ENCODE measurements at places on chromosomes 13 and 19.

DNA sequence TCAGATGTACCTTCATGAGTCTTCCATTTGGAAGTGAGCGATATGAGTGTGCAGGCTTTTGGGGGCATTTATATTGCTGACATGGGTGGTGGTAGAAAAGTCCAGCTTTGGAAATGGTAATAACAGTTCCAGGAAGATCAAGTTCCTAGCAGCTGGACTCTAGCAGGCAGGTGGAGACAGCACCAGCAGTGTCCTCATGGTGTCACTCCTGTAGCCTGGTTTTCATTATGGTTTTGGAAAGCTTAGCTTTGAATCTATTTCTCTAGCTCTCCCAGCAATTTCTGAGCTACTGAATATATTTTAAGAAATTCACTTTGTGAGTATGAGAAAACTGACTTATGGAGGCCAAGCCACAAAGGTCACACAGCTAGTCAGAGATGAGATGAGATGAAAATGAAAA lies 523.2 kb upstream of the HTR2A start:
- DNase-seq: no peak

DNA sequence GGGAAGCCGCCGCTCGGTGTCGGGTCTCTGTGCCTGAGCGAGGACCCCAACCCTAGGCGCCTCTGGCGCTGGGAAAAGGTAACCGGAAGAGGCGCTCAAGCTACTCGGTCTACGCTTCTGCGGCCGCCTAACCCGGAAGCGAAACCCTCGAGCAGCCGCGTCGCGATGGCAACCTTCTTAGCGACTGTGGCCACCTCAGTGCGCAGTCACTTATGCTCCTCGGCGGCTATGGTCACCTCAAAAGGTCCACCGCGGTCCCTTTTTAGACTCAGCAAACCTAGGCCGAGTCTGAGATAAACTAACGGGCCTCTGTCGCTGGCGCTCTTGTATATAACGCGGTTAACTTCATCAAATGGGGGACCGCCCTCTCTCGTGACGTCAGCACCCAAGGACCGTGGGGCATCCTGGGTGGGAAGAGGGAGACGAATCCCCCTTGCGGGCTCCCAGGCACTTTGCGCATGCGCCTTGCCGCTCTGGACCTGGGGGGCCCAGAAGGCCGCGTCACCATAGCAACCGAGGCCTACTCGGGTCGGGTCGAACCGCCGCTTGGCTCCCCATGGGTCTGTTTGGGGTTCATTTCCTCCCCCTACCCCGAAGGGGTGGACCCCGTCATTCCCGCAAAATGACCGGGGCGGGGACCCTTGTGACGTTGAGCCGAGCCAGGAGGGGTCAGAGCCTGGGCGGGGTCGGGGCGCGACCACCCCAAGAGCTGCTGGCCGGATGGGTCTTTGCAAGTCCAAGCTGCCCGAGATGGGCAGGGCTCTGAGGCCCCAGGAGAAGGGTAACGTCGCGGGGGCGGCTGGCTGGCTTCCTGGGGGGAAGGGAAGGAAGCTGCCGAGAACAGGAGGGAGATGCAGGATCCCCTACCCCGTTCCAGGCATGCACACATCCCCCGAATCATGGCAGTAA lies at the start of gene GTF2F1:
Gene GTF2F1 (minus strand): TSS at position 91 of the 909 bp plus-strand sequence. CDS start 169 bp downstream, outside the sequence.
- peak; percentile 96 for DNase-seq

GRCh38 chr19:21439201-21439751 lies 42.3 kb downstream of the ZNF493 start:
- DNase-seq: no peak

DNA sequence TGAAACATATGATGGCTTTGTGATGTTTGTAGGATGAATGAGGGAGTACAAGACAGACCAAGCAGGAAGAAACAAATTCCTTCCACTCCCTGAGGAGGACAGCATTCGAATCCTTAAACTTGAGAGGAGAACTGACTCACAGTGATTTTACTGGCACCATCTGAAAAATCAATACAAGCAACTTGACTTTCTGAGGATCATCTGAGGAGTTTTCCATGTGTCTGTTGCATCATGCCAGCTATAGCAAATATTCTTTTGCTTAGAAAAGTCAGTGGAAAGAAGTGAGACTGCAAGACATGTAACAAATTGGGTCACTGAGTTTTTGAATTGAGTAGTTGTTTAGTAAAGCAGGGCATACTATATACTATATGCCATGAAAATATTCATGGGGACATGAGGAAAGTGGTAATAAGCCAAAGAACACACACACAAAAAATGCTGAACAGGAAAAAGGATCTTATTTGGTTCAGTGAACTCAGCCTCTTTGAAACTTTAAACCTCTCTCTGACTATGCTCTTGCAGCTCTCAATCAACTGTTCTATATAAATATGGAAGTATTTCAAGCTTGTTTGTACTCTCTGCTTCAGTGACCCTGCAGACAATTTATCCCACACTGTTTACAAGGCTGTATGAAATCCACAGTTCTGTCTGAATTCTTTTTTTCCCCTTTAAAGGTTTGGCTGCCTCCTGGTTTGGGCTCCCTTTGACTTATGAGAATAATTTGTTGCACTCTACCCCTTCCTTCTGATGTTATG lies 35.5 kb downstream of the SERTM1 start:
- no peak for DNase-seq

- no peak for DNase-seq
These were observed 91.1 kb downstream of the SPACA7 start for GRCh38 chr13:112467236-112467635.

DNA sequence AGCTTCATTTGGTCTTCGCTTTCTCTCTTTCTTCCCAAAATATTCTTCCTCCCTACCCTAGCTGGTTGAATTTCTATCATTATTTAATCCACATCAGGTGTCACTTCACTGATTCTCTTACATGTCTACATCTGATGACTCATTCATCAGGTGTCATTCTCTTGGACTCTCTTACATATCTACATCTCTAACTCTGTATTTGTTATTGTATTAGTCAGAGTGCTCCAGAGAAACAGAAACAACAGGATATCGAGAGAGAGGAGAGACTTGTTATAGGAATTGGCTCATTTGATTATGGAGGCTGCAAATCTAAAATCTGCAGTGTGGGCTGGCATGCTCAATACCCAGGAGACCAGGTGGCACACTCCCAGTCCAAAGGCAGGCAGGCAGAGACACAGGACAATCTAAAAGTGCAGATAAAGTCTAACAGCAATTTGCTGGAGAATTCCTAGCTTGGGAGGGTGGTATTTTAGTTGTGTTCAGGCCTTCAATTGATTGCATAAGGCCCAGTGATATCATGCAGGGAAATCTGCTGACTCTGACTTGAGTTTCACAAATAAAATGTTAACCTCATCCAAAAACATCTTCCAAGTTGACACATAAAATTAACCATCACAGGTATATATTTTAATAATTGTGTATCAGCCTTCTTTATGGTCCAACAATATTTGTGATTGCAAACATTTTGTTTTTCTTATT lies 541.4 kb upstream of the SLITRK5 start:
- DNase-seq: no peak

DNA sequence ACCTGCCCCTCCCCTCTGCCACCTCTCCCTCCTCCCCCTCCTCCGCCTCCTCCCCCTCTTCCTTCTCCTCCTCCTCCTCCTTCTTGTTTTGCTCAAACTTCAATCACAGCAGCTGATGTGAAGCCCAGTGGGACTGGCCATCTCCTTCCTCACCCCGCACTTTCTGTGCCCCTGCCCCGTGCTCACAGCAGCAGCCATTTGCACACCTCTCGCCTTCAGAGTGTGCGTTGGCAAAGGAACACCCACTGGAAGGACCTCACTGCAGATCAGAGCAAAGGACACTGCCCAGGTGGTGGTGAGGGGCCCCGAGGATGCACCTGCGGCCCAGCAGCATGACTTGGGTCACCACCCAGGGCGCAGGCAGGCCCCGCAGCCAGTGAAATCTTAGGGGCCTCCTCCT lies 98.8 kb downstream of the SOX1 start:
- no peak for DNase-seq

- no peak for DNase-seq
These were observed 5.8 kb downstream of the CEBPA start for GRCh38 chr19:33296488-33296971.

- no peak for DNase-seq
These were observed 10.5 kb upstream of the ZNF536 start for GRCh38 chr19:30361721-30362120.

GRCh38 chr13:85551012-85551411 lies 248.2 kb downstream of the SLITRK6 start:
- DNase-seq: no peak

- DNase-seq: peak; percentile 52
These were observed 1.0 kb downstream of the IRF2BP1 start for GRCh38 chr19:45884682-45885555.

GRCh38 chr19:42465827-42466280 lies 23.1 kb upstream of the CXCL17 start:
- no peak for DNase-seq

DNA sequence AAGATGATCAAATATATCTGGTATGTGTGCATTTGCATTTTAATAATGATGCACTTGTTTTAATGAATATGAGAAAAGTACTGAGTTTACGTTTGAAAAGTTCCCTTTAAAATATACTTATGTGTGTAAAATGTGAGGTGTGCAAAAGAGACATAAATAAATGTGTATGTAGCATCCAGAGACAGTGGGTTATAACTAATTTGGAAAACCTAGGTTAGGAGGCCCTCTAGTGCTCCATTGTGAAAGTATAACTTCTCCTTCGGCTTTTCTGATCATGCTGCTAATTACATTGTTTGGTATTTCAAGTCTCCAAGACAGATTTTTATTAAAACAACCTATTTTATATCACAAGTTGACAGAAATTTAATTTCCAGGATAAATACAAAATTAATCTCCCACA lies 30.1 kb downstream of the SCEL start:
- no peak for DNase-seq

- DNase-seq: no peak
These were observed 395.1 kb downstream of the FOXO1 start for GRCh38 chr13:40271271-40271885.

DNA sequence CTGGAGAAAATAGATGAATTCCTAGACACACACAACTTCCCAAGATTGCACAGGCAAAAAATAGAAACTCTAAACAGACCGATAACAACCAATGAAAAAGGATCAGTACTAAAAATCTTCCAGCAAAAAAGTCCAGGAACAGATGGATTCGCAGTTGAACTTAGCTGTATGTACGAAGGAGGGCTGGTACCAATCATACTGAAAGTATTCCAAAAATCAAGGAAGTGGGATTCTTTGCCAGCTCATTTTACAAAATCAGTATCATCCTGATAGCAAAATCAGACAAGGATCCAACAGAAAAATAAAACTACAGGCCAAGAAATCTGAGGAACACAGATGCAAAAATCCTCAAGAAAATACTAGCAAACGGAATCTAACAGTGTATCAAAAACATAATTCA lies 6.5 kb upstream of the LILRB2 start:
- no peak for DNase-seq

GRCh38 chr19:23190341-23190740 lies 59.9 kb downstream of the ZNF724 start:
- DNase-seq: no peak

DNA sequence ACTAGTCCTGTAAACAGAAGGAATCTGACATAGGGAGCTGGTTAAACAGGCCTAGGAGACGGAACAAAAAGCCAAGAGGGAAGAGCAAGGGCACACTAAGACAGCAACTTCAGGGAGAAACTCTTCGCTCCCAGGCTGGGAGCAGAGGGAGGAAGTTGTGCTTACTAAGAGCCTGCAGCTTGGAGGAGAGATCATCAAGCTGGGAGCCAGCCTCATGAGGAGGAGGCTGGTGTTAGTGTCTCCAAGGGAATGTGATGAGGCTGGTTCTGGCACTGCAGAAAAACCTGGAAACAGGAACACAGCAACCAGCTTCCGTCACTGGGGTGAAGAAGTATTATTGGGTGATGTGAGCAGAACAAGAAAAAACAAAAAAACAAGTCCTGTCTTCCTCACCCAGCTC lies 1027.3 kb downstream of the UQCRFS1 start:
- DNase-seq: no peak

DNA sequence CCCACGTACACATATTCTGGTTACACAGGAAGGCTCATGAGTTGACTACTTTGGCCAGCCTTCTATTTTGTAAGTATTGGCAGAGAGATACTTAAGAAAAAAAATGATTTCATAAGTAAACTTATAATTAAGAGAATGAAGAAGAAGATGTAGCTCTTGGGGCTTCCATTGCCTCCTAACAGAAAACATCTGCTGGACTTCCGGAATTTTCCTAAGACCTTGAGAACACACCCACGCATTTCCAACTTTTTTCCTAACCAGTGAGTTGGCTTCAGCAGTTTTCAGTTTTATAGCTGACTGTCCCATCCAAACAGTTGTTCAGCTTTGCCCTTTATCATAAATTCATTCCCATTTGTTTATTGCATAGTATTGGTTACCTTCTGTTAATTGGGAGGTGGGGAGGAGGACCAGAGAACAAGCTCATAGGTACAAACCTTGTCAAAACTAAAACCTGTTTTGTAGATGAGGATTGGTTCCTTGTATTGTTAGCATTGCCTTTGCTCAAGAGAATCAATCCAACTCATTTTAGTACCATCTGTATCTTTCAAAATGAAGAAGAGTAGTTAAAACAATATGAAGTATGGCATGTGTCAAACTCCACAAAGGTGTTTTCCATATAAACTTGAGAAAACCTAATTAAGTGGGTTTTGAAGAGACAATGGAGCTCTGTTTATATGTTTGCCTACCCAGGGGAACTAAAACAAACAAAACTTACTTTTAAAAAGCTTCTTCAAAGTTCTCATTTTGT lies 93.9 kb downstream of the COL4A2 start:
- DNase-seq: no peak

- no peak for DNase-seq
These were observed 351.2 kb upstream of the ARGLU1 start for GRCh38 chr13:106919133-106919532.

DNA sequence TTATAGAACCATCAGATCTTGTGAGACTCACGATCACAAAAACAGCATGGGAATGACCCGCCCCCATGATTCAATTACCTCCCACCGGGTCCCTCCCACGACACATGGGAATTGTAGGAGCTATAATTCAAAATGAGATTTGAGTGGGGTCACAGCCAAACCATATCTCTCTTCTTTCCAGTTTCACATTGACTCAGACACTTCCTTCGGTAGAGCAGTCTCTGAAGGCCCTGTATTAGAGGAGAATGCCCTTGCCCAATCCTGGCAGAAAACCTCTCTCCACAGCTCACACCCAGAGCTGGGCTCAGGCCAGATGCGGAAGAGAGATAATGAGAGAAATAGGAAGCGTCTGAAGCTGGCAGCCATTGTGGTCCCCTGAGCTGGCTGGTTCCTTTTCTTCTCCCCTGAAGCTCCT lies 72.4 kb upstream of the CLDN10 start:
- DNase-seq: peak; percentile 56

DNA sequence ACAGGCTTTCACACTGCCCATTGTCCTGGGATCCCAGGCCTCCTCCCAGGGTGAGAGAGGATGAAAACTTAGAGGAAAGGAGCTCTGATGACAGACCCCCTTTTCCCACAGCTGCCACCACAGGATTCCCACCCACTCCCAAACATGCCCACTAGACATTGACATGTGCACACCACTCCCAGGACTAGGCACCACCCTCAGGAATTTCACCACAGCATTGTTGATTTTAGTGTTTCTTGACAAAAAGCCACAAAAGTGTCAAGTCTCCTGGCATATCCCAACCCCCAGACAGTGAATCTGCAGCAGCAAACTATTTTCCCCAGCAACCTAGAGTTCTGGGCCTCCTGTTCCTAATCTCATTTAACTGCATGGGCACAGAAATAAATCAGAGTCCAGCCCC lies 10.1 kb downstream of the ZNF714 start:
- DNase-seq: no peak

GRCh38 chr13:71360041-71360440 lies 507.0 kb downstream of the DACH1 start:
- no peak for DNase-seq

- DNase-seq: no peak
These were observed 48.1 kb upstream of the SERPINE3 start for GRCh38 chr13:51291341-51291740.

Measured in stimulated activated CD4-positive, alpha-beta T cell treated with anti-CD3 and anti-CD28 coated beads, Interleukin-15, amount 100 ng/mL, for 24 hours (primary cell).